Suppressor macrophage (primary cell): ENCODE measurements at places on chromosomes 1 and 21.

DNA sequence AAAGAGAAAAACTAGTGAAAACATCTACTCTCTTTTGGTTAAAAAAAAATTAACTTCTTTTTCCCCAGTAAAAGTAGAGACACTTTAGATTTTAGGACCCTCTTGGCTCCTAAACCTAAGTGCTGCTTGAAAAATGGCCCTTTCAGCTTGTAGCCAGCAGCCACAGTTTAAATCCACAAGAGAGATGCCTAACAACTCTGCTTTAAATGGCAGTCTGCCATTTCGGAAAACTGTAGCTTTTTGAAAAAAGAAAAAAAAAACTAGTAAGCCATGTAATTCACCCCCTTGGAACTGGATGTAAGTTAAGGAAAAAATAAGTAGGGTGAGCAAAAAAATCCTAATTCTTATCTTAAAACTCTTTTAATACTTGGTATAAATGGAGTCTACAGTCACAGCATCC, 56.0 kb downstream of the LHX9 start:
- no peak for DNase-seq

GRCh38 chr1:86339014-86339812, 56.9 kb downstream of the ODF2L start:
- peak; percentile 87 for DNase-seq

- no peak for DNase-seq
Observed at GRCh38 chr1:145719230-145720079, at the start of gene CD160. CD160 (plus strand) TSS chr1:145719499; CDS start chr1:145728328, 8,829 bp downstream.

DNA sequence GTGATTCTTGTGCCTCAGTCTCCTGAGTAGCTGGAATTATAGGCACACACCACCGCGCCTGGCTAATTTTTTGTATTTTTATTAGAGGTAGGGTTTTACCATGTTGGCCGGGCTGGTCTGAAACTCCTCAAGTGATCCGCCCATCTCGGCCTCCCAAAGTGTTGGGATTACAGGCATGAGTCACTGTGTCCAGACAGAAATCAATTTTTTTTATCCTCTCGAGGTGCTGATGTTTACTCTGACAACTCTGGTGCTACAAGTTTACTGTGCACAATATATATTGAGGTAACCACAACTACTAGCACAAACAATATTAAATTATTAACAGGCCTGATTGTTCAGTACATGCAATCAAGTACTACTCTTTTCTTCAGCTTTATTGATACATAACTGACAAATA, 39.7 kb downstream of the F13B start:
- DNase-seq = no peak

DNA sequence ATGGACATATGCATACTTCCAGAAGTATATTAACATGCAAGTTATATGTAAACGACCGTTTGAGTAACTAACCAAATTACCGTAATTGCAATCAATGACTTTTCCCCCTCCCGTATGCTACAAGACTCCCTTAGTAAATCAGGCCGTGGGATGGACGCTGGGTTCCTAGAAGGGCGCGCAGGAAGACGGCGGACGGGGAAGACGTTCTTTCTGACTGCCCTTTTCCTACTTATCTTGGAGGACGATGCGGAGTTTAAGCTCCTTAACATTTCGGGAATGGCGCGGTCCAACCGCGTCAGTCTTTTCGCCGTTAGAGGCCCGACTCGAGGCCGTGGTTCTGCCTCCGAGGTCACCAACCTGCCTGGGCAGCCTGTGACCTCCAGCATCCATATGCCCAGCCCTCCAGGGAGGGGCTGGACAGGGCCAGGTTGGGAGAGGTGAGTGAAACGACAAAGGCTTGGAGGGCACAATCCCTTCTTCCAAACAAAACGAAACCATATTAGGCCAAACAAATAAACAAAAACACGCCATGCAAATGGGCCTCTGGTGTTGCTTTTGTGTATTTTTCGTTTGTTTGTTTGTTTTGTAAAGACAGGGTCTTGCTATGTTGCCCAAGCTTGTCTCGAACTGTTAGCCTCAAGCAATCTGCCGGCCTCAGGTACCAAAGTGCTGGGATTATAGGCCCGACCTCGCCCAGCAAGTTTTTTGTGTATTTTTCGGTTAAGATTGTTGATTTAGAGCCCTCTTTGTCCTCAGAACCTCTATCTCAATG, 873 bp upstream of the PI4KB start:
- no peak for DNase-seq
